GM23338 (cell line): ENCODE measurements at places on chromosomes 7 and 10. TPM values are rescaled to one million over a fixed set of nuclear protein-coding genes. Genes with fewer than 3 reads are reported as not detected.

- no peak for DNase-seq
Observed at GRCh38 chr7:37663693-37664092, 19.9 kb upstream of the GPR141 start.

DNA sequence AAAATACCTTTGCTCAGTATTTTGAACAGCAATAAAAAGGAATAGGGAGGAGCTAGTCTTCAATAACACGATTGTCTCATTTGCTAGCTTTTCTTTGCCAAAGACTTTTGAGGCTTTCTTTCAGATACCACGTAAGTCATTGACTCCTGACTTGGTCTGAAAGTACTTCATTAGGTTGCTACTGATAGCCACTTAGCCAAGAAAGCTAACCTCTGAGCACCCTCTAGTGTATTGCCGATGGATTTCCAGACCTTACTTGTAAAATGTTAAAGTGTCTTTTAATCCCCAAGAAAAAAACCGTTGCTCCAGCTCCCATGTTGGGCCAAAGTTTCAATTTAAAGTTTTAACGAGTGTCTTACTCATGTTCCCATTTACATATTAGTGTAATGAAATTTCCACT, 63.4 kb upstream of the STRIP2 start:
- DNase-seq: peak; percentile 28

DNA sequence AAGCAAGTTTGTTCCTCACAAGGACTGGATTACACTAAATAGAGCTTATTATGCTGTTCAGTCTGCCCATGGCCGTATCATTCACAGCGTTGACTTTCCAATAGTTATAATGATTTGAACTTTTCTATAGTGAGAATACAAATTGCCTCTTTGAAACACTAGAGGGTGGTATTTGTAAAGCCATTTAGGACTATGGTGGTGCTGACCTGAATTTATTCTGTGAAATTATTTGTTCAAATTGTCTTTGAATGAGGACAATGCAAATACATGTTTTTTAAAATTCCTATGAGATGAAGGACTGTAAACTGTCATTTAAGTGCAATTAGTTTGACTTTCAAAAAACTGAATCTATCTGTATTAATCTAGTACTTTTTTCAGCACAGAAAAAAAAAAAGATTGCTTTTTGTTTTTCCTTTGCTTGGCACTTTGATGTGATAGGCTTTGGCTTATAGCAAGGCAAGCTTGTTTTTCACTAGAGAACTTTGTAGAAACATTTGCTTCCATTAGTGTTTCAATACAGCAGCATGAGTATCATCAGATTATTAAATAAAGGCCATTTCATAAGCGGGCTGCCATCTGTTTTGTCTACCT, 122.7 kb upstream of the TMEM229A start:
- DNase-seq: peak; percentile 58

- DNase-seq: no peak
Observed at GRCh38 chr7:92909686-92910475, 73.5 kb upstream of the CDK6 start.

DNA sequence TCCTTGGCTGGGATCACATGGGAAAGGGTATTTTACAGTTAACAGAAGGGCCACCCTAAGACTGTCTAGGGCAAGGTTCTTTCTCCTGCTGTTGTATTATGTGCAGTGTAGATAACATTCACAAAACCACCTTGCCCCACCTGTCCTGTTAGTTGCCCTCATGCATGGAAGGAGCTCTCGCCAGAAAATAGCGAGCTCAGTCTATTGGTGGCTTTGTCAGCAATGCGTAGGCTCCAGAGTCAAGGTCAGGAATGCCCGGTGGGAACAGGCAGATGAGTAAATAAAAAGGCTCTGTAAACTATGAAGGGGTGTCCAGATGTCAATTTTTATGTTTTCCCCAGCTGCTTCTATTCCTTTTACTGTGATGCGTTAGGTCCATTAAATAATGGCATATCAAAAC, 107.1 kb upstream of the WDR11 start:
- no peak for DNase-seq

- peak; percentile 68 for DNase-seq
Observed at GRCh38 chr10:51700228-51700817, 928 bp upstream of the CSTF2T start.

- DNase-seq: no peak
Observed at GRCh38 chr7:2048531-2048930, 184.2 kb downstream of the MAD1L1 start.

DNA sequence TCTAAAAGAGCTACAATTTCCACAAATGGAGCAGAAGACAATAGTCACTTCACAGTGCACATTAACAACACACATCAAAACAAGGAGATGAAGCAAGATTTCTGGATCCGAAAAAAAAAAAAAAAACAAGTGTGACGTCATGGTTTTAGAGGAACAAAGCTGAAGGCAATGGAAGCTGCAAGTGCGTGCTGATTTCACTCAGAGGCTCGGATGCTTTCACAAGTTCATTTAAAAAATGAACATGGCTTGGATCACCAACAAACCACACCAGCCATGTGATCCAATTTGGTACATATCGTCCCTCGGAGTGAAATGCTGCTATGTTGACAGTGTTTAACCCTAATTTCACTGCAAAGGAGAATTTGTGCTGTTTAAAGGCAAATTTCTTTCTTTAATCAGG, 337.0 kb upstream of the PRKCQ start:
- DNase-seq: no peak

GRCh38 chr7:26504411-26505120, 212.9 kb downstream of the SNX10 start:
- DNase-seq: no peak

- DNase-seq: no peak
Observed at GRCh38 chr7:99720800-99721595, 14.0 kb downstream of the CYP3A7 start.

DNA sequence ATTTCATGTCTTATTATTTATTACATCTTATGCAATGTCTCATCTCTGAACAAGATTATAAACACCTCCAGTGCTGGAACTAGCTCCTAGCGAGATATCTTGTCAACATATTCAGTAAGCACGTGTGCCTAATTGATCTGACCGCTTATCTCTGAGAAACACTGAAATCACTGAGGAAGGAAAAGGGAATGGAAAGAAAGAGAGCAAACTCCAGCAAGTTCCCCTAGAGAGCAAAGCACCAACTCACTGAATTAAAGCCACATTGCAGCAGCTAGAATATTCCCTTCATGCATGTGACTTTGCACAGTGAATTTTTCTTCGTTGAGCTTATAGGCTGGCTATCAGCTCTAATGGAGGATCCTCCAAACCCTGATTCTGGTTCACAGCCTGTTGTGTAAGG, 177.1 kb upstream of the FRMD4A start:
- no peak for DNase-seq

PPP1R17 gene
- 0.27 and 0.52 TPM in 2 replicates for total RNA-seq

WEE2 gene
- total RNA-seq: 0.16 TPM in 1 of 2 replicates, not detected in the other

SHH gene
- total RNA-seq: not detected in 2 replicates

TUBAL3 gene
- not detected in 2 replicates for total RNA-seq

ACTL6B gene
- total RNA-seq: 0.69 TPM in 1 of 2 replicates, not detected in the other

PROSER2 gene
- total RNA-seq: 5.6 and 10.8 TPM in 2 replicates
